ENCODE measurements at places on chromosomes 1 and 21. TPM values are rescaled to one million over a fixed set of nuclear protein-coding genes. Genes with fewer than 3 reads are reported as not detected.

GRCh38 chr1:94481473-94481933, 60.1 kb downstream of the F3 start:
- peak; percentile 41 for DNase-seq

- DNase-seq: peak; percentile 86
Observed at GRCh38 chr1:194447636-194448035, 1261.2 kb upstream of the B3GALT2 start.

DNA sequence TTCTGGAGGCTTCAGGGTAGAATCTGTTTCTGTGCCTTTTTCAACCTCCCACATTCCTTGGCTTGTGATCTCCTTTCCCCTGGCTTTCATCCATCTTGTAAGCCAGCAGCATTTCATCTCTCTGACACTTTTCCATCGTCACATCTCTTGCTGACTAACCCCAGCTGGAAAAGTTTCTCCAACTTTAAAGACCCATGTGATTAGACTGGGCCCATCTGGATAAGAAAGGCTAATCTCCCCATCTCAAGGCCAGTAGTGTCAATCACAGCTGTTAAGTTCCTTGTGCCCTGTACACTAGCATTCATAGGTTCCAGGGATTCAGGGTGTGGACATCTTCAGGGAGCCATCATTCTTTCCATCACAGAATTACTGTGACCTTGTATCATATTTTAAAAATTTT, 452.1 kb downstream of the TTLL7 start:
- peak; percentile 14 for DNase-seq

DNA sequence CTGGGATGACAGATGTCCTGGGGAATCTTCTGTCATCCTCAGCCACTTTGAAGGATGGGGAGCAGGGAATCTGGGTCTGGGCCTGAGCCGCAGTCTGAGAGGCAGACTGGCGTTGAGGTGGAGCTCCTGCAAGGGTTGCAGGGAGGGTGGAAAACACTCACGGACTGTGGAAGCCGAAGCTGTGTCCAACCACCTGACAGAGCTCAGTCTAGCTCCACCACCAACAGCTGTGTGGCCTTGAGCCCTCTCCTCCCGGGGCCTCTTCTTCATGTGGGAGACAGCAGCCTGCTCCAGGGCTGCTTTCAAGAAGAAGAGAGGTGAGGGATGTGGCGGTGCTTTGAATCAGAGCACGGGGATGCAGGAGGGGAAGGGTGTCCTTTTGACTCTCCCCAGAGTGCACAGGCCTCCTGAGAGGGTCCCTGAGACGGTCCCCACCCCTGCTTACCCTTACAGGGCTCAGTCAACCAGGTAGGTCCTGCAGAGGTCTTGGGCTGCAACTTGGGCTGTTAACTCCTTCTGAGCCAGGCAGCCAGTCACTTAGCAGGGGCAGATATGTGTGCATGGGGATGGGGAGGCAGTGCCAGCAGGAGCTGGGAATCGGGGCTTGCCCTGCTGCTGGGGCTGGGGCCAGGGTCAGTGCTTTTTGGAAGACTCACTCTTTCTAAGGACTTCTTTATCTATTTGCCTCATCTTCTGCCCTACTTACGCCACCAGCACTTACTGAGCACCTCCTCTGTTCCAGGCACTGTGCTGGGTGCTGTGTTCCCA, 216.3 kb downstream of the PTPRU start:
- no peak for DNase-seq

The TMEM200B gene
- total RNA-seq: 4.7 TPM

DNA sequence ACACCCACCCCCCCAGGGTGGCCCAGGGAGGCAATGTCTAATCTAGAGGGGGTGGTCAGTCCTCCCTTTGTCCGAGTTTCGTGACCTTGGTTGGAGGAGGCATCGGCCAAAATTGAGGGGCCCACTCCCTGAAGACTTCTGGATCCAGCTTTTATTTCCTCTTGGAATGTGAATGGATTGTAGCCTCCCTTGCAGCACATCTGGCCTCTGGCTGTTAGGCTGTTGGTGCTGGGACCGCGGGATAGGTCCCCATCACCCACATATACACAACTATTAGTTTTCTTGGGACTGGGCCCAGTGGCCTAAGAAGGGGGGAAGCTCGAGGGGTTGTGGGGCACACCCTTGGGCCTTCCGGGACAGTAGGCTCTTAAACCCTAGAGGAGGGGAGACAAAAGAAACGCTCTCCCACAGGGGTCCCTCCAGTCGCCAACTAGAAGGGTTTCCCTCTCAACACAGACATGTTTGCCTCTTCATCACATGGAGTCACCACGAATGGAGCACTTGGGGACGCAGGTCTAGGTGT, 2.5 kb downstream of the LHX4 start:
- no peak for DNase-seq

The CYP4B1 gene
- not detected for total RNA-seq

GRCh38 chr1:243974451-243975292, 76.4 kb upstream of the ZBTB18 start:
- DNase-seq: peak; percentile 16

- no peak for DNase-seq
Observed at GRCh38 chr21:29368906-29369305, 70.2 kb downstream of the BACH1 start.

DNA sequence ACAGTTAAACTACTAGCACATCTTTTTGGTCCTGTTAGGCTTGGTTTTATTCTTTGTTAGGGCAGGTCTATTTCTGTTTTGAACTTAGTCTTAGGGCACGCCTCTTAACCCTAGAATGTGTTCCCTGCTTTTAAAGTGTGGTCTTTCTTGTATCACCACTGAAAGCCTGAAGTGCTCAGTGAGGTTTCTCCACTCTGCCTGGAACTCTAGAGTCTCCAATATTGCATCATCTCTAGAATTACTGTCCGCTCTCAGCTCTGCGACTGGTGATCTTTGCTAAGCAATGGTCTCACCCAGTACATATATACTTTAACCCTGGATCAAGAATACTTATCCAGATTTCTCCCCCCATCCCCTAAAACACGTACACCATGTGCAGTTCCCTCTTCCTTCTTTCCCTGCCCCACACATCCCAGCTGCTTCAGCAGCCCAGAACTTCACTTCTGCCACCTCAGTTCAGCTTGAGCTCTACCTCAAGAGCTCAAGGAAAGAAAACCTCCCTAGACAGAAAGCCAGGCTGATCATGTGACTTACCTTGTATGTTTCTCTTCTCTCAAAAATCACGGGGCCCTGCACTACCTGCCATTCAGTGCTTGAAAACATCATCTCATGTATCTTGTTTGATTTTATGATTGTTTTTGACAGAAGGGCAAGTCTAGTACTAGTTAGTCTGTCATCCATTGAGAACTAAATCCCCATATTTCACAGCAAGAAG, 59.9 kb downstream of the TENT5C start:
- DNase-seq: no peak

DNA sequence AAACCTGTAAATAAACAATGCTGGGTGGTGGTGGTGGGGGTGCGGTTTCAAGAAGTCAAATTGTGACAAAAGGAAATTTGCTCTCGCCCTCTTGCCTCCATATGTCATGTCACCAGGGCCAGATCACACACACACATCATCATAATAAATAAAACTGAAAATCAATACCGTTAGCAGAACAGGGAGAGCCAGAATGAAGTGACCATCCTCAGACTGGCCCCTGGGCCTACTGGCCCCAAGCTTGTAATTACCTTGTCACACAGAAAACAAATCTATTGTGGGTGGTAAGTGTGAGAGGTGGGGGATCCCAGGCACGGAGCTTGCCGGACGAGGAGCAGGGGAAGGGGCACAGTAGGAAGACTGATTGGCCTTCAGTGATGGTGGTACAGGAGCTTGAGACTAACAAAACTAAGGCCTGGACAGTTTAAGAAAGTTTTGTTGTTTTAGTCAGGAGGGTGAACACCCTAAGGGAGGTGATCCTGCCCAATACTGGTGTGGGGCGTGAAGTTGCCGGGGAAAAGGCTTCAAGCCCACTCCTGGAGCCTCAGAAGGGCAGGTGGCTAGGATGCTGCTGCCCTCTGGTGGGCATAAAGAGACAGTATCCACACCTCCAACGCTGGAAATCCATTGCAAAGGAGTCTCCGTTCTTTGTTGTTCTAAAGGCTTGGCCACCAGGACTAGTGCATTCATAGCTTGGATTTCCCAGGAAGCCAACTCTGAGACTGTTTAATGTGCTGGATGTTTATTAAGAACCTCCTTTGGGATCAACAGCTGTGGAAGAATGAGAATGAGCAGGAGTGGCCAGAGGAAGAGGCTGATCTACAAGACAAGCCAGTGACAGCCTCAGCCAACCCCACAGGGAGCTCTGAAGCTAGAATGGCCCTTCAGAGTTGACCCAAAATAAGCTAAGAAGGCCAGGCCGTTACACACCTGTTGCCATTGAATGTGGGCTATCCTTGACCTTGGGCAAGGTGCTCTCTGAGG, 8.1 kb upstream of the C1orf216 start:
- peak; percentile 27 for DNase-seq

GRCh38 chr21:41360072-41360821, 1.6 kb upstream of the MX2 start:
- peak; percentile 43 for DNase-seq

GRCh38 chr1:204480515-204480914, 14.1 kb downstream of the PIK3C2B start:
- DNase-seq: no peak

GRCh38 chr1:111948209-111949171, 41.0 kb downstream of the KCND3 start:
- DNase-seq: peak; percentile 9

The TDRD5 gene
- total RNA-seq: not detected

DNA sequence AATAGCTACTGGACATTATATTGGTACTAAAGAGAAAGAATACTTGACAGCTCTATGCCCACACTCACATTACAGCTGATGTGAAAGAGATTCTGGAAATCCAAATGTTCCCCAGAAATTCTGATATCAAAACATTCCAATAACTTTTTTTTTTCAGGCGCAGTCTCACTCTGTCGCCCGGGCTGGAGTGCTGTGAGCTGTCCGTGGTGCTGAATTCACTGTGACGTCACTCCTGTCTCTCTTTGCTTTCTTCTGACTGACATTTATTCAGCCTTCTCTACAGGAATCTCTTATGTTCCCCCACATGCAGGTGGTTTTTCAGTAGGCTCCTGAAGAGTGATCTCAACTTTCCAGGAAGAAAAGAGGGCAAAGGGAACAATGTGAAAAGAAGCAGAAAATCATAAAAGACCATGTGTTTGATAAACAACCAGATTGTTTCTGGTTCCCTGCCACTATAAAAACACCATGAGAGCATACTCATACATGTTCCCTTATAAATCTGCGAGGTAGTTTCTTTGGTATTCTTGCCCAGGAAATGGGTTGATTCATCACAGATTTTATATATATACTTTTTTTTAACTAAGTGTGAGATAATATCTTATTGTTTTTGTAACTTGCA, 6.2 kb downstream of the S100A7A start:
- DNase-seq: peak; percentile 44

DNA sequence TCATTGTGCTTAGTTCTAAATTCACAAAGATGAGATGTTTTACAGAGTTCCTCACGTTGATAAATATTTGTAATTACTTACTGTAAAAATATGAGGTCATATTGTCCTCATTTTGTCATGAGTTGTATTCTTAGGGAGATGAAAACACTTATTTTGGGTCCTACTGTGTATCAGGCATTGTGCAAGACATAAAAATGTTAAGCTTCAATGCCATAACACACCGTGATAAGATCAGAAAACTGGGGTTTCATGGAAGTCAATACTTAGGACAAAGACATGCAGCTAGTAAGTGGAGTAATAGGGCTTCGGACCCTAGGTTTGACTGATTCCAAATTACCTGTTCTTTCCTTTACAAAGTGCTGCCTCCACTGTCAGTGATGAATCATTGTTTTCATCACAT, 720.7 kb upstream of the ZP4 start:
- no peak for DNase-seq

Measured in astrocyte (in vitro differentiated cells and primary cell).